ENCODE measurements at places on chromosomes 5 and 9.

- DNase-seq, result no peak
Observed at GRCh38 chr5:22918511-22918910, 65.4 kb upstream of the CDH12 start.

DNA sequence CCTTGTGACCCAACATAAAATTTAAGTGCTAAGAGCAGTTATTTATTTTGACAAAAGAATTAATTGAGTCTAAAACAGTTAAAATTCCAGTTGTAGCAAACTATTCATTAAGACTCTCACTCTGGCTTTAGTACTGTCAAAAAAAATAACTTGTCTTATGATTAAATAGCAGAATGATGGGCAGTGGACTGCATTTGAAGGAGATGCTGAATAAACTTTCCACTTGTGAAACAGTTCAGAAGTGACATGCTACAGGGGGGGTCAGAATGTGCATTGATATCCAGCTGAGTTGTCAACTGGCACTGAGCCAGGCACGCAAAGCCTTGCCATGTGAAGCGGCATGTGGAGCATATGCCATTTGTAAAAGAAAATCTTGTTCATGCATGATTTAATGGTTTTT lies 76.0 kb downstream of the FCHO2 start:
- DNase-seq, result no peak

- no peak for DNase-seq
Observed at GRCh38 chr9:35656831-35657545, 831 bp downstream of the RMRP start.

DNA sequence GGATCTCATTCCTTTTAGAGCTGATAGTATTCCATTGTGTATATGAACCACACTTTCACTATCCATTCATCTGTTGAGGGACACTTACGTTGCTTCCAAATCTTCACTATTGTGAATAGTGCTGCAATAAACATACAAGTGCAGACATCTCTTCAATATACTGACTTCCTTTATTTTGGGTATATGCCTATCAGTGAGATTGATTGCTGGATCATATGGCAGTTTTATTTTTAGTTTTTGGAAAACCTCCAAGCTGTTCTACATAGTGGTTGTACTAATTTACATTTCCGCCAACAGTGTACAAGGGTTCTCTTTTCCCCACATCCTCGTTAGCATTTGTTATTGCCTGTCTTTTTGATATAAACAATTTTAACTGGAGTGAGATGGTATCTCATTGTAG lies 33.8 kb upstream of the LECT2 start:
- no peak for DNase-seq

DNA sequence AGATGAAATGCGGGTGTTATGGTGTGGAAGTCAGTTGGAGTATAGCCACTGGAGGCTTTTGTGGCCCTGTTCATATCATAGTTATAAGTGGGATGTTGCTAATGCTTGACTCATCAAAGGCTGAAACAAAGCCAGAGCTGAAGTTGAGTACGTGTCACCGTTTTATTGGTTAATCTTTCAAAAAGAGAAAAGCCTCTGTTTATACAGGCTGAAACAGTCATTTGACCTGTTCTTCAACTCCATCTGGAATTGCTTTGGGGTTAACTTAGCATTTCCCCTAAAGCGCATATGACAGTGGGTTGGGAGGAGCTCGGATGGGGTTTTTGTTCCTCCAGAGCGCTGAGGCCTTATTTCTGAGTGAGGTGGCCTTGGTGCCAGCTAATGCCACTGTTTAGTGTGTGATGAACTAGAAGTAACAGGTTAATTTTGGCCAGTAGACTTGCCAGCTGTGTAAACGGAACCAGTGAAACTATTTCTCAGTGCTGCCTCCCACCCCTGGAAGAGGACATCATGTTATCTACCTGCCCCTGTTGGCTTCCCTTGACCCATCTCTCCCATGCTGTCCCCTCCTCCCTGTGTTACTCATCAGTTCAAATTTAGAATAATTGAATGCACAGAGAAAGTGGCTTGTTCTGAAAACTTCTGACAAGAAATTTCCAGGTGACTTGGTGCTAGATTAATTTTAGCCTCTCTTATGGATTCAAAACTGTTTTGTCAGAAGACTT lies 34.2 kb downstream of the MTAP start:
- no peak for DNase-seq

- DNase-seq, result no peak
Observed at GRCh38 chr5:57504357-57504756, 21.7 kb upstream of the ACTBL2 start.

- DNase-seq, result peak; percentile 62
Observed at GRCh38 chr9:114691046-114691955, 9.3 kb upstream of the TEX48 start.

DNA sequence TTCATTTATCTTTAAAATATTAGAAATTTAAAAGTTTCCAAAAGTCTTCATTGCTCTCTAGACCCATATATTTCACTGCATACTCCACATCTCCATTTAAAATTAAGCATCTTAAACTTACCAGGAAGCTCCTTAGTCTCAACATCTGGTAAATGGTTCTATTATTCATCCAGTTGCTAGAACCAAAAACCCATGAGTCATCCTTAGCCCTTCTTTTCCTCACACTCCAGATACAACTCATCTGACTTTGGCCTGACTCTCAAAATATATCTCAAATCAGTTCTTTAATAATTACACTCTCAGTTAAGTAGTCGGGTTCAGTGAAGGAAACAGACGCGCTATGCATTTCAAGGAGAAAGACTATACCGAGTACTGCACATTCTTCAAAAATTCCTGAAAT lies 110.2 kb upstream of the COX7C start:
- no peak for DNase-seq

DNA sequence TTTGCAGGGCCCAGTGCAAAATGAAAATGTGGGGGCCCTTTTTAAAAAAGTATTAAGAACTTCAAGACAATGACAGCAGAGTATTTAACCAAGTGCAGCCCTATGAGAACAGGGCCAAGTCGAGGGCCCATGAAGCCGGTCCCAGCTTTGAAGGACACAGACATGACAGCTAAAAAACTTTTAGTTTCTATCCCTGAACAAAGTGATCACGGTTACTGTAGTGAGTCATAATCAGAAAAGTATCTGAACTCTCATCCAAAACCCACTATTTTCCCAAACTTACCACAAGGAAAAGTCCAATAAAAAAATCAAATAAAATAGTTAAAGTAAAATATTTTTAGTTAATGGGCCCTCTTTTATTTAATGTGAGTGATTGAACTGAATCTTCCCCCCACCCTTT lies 126.0 kb downstream of the MEF2C start:
- no peak for DNase-seq

DNA sequence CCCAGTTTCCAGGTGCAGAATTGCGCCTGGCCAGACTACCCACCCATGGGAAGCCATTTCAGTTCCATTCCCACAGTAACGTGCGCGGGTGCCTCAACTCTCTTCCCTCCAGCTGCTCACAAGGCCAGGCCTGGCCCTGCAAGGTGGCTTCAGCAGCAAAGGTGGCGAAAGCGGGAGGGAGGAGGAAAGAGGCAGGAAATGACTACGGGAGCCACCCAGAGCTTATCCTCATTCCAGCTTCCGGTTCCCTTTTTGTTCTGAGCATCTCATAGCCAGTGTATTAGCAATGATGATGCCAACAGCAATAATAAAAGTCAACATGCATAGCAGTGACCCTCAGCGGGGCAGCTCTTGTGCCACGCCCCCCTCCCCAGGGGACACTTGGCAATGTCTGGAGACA lies 101.5 kb upstream of the BOD1 start:
- DNase-seq, result no peak

DNA sequence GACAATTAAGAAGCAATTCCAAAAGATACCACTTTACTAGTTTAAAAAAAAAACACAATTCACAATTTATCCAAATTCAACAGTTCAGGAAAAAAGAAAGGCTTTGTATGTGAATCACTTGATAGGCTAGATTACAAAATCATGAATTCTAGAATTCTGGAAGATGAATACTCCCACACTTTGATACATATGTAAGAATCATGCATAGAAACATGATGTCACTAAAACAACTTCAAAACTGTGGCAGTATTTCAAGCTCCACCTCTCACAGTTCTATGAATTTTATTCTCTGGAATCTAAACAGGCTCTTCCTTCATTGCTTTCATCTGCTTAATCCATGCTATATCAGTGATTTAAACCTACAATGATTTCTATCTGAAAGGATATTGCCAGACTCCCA lies 51.0 kb downstream of the GNAQ start:
- DNase-seq, result no peak

GRCh38 chr5:2184026-2184366 lies 301.3 kb upstream of the IRX4 start:
- DNase-seq, result no peak

GRCh38 chr5:180801596-180802324 lies 846 bp downstream of the MGAT1 start:
- DNase-seq, result no peak

GRCh38 chr9:38363589-38363925 lies 28.9 kb upstream of the ALDH1B1 start:
- no peak for DNase-seq

DNA sequence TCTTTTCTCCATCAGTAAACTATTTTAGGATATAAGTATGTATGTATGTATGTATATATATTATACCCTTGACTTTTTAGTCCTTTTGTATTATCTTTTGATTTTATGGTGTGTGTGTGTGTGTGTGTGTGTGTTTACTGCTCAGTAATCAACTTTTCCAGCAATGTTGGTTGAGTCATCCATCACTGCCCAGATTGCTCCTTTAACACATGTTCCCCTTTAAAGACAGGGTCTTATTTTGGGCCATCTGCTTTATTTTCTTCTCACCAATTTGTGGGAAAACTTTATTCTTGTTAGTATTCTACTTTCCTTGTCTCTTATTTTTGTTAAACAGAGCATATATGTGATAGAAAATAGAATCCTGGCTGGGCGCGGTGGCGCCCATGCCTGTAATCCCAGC lies 28.1 kb downstream of the ANKRD33B start:
- no peak for DNase-seq

DNA sequence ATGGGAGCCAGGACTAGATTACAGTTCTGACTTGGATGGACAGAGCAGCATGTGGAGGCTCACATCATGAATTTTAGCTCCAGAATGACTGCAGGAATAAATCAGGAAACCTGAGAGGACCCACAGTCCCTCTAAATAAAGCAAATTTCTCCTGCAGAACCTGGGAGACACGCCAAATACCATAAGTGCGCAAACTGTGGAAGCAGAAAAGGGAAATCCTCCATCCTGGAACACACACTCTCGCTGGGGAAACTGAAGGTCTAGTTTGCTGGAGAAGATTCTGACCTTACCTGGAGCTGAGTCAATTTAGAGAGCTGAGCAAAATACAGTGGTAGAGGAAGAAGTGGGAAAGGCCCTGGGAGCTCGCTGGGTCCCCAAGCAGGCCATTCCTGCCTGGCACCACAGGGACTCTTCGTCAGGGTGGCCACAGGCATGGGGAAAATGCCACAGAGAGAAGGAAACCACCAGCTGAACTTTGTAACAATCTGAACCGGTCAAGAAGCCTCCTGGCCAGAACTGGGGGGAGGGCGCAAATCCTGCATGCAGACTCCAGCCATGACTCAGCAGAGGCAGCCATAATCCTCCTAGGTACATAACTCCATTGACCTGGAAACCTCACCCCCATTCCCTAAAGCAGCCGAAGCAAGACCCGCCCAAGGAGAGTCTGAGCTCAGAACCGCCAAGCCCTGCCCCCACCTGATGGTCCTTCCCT lies 390.9 kb downstream of the LRRC70 start:
- DNase-seq, result no peak

- DNase-seq, result no peak
Observed at GRCh38 chr5:2270467-2270866, 387.7 kb upstream of the IRX4 start.

GRCh38 chr5:116377276-116378006 lies 197.2 kb downstream of the SEMA6A start:
- no peak for DNase-seq

DNA sequence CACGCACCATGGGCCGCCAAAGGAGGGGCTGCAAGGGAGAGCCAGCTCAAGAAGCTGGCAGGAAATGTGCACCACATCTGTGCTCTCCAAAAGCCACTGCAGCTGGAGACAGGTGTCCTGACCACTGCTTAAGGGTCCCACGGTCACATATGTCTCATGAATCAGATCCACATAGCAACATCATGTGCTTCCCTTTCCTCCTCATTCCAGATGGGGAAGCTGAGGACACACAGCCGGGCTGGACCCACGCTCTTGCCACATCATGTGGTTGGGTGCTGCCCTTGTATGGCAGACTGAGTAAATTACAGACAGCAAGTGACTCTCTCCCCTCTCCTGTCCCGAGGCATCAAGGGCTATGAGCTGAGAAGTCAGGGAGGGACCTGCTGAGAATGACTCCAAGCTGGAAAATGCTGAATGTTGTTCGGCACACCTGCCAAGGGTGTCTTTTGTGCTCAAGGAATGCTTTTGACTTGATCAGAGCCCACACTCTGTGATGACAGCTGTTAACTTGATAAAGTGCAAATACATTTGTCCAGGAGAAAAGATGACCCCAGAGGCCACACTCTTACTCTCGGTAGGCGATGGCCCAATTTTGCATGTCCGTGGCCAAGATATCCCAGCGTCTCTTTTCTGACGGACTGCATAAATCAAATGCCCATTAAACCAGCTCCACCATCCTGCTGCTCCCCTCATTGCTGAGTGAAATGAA lies 58.2 kb downstream of the NSUN2 start:
- no peak for DNase-seq

Data from CD4-positive, alpha-beta T cell treated with Interferon alpha-2 for 1 hour (primary cell).